ENCODE measurements at places on chromosomes 6 and 20.
A peak's percentile ranks its signal among the peaks of the same experiment; 100 is the strongest.

- no peaks in the 10 kb centered on the region for H3K36me3 ChIP-seq
- H3K4me1 ChIP-seq: no peaks in the 10 kb centered on the region
- H3K27me3 ChIP-seq: no peaks in the 10 kb centered on the region
- H3K4me3 ChIP-seq: no peak overlapping the region
- no peak for DNase-seq
Measured at GRCh38 chr20:31449511-31450414, 9.3 kb downstream of the DEFB123 start.

GRCh38 chr20:42442716-42443115, 747.0 kb downstream of the PTPRT start:
- H3K27me3 ChIP-seq: no peaks in the 10 kb centered on the region
- no peaks in the 10 kb centered on the region for H3K36me3 ChIP-seq
- H3K4me1 ChIP-seq: no peaks in the 10 kb centered on the region
- no peak overlapping the region for H3K27ac ChIP-seq

DNA sequence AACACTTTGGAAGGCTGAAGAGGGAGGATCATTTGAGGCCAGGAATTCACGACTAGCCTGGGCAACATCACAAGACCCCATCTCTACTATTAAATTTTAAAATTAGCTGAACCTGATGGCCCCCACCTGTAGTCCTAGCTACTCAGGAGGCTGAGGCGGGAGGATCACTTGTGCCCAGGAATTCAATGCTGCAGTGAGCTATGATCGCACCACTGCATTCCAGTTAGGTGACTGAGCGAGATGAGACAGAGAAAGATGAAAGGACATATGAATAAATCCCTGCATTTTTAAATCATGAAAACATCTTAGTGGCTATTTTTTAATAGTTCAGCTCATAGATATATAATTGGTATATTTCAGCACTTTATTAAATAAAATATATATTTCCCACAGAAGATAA, 93.8 kb downstream of the GPR63 start:
- H3K27me3 ChIP-seq: no peaks in the 10 kb centered on the region
- H3K4me3 ChIP-seq: no peak overlapping the region
- H3K4me1 ChIP-seq: no peaks in the 10 kb centered on the region
- no peaks in the 10 kb centered on the region for H3K36me3 ChIP-seq
- no peak overlapping the region for H3K27ac ChIP-seq
- no peak for DNase-seq

GRCh38 chr6:36907781-36908180, 22.0 kb downstream of the C6orf89 start:
- peak overlapping the region; percentile 21 for H3K27ac ChIP-seq
- H3K4me1 ChIP-seq: peaks cover 16% of the 10 kb centered on the region
- no peaks in the 10 kb centered on the region for H3K36me3 ChIP-seq
- no peak for DNase-seq

DNA sequence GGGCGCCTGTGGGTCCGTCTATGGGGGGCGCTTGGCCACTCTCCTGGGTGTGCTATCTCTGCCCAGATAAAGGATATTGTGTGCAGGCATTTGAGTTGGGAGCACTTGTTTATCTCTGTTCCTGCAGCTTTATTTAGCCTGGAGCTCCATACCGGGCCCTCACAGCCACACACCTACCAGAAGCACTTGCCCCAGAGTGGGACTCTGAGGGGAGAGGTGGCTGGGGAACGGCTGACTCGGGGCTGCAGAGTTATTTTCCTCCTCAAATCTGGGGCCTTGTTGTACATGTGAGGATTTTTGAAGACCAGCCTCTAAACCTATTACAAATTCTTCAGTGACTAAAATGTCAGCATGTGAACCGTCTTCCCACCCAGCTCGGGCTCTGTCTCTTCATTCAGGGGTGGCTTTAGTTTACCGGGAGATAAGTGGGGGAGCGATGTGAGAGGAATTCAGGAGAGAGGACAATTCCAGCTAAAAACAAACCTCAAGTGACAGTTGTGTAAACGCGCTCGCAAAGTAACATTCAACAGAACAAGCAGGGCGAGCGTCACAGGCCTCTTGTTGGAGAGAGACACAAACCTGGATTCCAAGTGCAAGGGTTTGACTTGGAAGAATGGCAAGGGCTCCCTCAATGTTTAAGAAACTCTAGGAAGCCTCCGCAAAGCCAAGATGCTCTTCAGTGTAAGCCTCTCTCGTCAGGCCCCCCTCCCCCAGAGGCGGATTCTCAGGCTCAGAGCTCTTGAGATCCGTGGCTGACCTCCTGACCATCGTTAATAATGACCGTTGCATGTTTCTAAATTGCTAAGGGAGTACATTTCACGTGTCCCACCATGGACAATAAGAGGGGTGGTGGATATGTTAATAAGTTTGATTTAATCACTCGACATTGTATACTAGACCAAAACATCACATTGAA, 548.9 kb downstream of the QKI start:
- no peak overlapping the region for H3K27ac ChIP-seq
- H3K36me3 ChIP-seq: no peaks in the 10 kb centered on the region
- no peak overlapping the region for H3K4me3 ChIP-seq
- no peaks in the 10 kb centered on the region for H3K27me3 ChIP-seq
- no peak for DNase-seq

DNA sequence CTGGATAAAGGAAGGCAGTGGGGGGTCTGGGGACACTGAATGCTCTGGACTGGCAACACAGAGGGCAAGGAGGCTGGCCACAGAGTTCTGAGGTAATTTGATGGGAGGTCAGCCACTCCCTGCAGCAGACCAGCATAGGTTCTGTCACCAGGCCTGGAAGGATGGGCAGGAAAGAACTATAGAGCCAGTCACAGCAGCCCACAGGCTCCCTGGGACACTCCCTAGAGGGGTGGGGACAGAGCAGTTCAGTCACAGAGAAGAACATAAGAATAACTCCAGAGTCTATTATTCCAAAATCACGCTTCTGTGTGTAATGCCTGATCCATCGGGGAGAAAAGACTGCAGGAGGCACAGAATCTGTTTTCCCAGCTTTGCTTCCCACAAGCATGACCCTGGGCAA, 19.6 kb downstream of the DYNLRB1 start:
- H3K4me3 ChIP-seq: no peak overlapping the region
- no peak overlapping the region for H3K27ac ChIP-seq
- H3K36me3 ChIP-seq: peaks cover 9% of the 10 kb centered on the region
- no peaks in the 10 kb centered on the region for H3K4me1 ChIP-seq
- no peaks in the 10 kb centered on the region for H3K27me3 ChIP-seq
- DNase-seq: no peak

GRCh38 chr20:51172558-51173428, 149.9 kb upstream of the KCNG1 start:
- no peaks in the 10 kb centered on the region for H3K36me3 ChIP-seq
- H3K27me3 ChIP-seq: no peaks in the 10 kb centered on the region
- H3K4me1 ChIP-seq: no peaks in the 10 kb centered on the region
- H3K4me3 ChIP-seq: no peak overlapping the region
- DNase-seq: no peak

DNA sequence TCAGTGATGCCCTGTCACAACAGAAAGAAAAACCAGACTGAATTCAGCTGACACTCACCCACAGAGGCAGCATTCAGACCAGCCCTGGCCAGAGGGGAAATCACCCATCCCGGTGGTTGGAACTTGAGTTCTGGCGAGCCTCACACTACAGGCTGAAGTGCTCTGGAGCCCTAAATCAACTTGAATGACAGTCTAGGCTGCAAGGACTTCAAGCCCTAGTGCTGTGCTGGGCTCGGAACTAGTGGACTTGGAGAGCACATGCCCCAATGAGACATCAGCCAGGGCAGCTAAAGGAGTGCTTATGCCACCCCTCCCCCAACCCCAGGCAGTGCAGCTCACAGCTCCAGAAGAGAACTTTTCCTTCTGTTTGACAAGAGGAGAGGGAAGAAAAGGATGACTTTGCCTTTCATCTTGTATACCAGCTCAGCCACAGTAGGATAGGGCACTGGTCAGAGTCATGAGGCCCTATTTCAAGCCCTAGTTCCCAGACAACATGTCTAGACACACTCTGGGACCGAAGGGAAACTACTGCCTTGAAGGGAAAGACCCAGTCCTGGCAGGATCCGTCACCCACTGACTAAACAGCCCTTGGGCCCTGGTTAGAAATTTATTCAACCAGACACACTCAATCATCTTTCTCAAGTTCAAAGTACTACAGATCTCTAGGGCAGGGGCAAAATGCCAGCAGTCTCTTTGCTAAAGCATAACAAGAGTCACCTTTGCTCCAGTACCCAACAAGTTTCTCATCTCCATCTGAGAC, 43.2 kb upstream of the PNRC1 start:
- peaks cover 5% of the 10 kb centered on the region for H3K4me1 ChIP-seq
- H3K27ac ChIP-seq: peak overlapping the region; percentile 93
- no peak overlapping the region for H3K4me3 ChIP-seq
- no peaks in the 10 kb centered on the region for H3K36me3 ChIP-seq
- H3K27me3 ChIP-seq: no peaks in the 10 kb centered on the region

GRCh38 chr6:146106532-146106931, 77.7 kb downstream of the GRM1 start:
- no peak overlapping the region for H3K4me3 ChIP-seq
- DNase-seq: no peak
- H3K4me1 ChIP-seq: no peaks in the 10 kb centered on the region
- no peak overlapping the region for H3K27ac ChIP-seq
- H3K36me3 ChIP-seq: no peaks in the 10 kb centered on the region

- H3K36me3 ChIP-seq: no peaks in the 10 kb centered on the region
- H3K4me3 ChIP-seq: no peak overlapping the region
- no peaks in the 10 kb centered on the region for H3K27me3 ChIP-seq
- no peak overlapping the region for H3K27ac ChIP-seq
Measured at GRCh38 chr6:7078856-7079255, 28.9 kb upstream of the RREB1 start.

DNA sequence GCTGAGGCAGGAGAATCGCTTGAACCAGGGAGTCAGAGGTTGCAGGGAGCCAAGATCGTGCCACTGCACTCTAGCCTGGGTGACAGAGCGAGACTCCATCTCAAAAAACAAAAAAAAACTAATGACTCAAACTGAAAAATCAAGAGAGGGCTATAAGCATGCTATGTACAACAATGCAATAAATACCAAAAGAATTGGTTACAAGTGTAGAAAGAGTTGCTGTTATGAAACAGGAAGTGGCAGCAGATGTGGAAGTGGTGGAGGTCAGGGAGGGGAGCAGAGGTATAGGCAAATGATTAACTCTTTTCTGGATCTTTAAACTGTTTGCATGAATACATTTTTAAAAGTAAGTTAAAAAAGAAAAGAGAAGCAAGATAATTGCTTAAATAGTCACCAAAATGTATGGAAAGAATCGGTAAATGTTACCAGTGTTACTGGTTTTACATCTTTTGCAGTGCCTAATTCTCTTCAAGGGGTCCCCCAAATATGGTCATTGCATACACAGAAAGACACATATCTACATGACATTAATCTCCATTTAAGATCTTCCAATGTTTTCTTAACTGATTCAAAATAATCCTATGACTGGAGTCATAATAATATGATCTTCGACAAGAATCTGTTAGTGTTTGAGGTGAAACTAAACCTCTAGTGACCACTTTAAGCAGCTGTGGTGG, 15.0 kb downstream of the CALHM6 start:
- no peaks in the 10 kb centered on the region for H3K4me1 ChIP-seq
- no peaks in the 10 kb centered on the region for H3K36me3 ChIP-seq
- no peak for DNase-seq
- H3K27me3 ChIP-seq: no peaks in the 10 kb centered on the region
- H3K27ac ChIP-seq: no peak overlapping the region
- H3K4me3 ChIP-seq: no peak overlapping the region

DNA sequence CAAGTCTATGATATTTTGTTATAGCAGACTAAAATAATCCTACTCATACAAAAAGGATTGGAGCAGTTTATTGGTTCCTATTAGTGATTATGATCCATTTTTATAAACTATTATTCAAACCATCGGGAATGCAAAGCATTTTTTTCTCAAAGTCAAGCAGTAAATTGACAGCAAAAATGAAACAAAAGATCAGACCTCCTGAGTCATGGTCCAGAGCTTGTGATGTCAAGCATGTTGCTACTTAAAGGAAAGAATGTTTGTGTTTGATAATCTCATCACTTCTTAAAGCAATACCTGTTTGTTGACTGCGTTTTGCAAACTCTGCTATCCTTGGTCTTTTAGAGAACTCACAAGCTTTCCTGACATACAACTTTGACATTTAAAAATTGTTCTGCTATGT, 204.4 kb downstream of the SAMD5 start:
- H3K27me3 ChIP-seq: no peaks in the 10 kb centered on the region
- H3K36me3 ChIP-seq: no peaks in the 10 kb centered on the region
- H3K27ac ChIP-seq: no peak overlapping the region
- no peak overlapping the region for H3K4me3 ChIP-seq

- no peak overlapping the region for H3K27ac ChIP-seq
- no peaks in the 10 kb centered on the region for H3K36me3 ChIP-seq
- no peaks in the 10 kb centered on the region for H3K27me3 ChIP-seq
- H3K4me1 ChIP-seq: no peaks in the 10 kb centered on the region
- no peak for DNase-seq
Measured at GRCh38 chr20:56857950-56858349, 228.8 kb downstream of the TFAP2C start.

DNA sequence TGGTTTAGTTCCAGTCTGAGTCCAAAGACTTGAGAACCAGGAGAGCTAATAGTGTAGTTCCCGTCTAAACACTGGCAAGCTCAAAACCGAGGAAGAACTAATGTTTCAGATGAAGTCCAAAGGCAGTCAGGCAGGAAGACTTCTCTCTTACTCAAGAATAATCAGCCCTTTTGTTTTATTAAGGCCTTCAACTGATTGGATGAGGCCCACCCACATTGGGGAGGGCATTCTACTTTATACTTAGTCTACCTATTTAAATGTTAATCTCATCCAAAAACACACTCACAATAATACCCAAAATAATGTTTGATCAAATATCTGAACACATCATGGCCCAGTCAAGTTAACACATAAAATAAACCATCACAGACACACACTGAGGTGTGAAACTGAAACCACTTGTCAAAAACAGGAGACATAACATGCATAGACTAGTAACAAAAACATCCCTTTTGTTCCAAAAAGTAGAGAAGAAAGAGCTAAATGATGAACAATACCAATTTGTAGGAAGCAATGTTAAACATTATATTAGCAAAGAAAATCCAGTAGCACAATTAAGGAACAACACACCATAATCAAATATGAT, 50.2 kb upstream of the SENP6 start:
- H3K36me3 ChIP-seq: no peaks in the 10 kb centered on the region
- no peaks in the 10 kb centered on the region for H3K27me3 ChIP-seq
- no peak for DNase-seq
- no peak overlapping the region for H3K4me3 ChIP-seq
- H3K4me1 ChIP-seq: no peaks in the 10 kb centered on the region

- H3K4me1 ChIP-seq: peaks cover 3% of the 10 kb centered on the region
- H3K4me3 ChIP-seq: no peak overlapping the region
- no peak overlapping the region for H3K27ac ChIP-seq
- H3K27me3 ChIP-seq: no peaks in the 10 kb centered on the region
- DNase-seq: no peak
- H3K36me3 ChIP-seq: no peaks in the 10 kb centered on the region
Measured at GRCh38 chr6:44572346-44572745, 184.8 kb downstream of the CDC5L start.

GRCh38 chr20:57263801-57264792, 2.3 kb downstream of the BMP7 start:
- peak overlapping the region; percentile 8 for H3K27ac ChIP-seq
- H3K4me1 ChIP-seq: no peaks in the 10 kb centered on the region
- no peaks in the 10 kb centered on the region for H3K27me3 ChIP-seq
- peak overlapping the region; percentile 56 for H3K4me3 ChIP-seq
- H3K36me3 ChIP-seq: no peaks in the 10 kb centered on the region
- no peak for DNase-seq

GRCh38 chr20:17344790-17345189, 118.0 kb downstream of the PCSK2 start:
- no peak overlapping the region for H3K4me3 ChIP-seq
- H3K4me1 ChIP-seq: no peaks in the 10 kb centered on the region
- H3K27ac ChIP-seq: no peak overlapping the region
- H3K27me3 ChIP-seq: peaks cover 13% of the 10 kb centered on the region
- no peak for DNase-seq
- H3K36me3 ChIP-seq: no peaks in the 10 kb centered on the region
